ENCODE measurements at places on chromosomes 11 and 22. TPM values are rescaled to one million over a fixed set of nuclear protein-coding genes. Genes with fewer than 3 reads are reported as not detected.

The KCNQ1 gene
- 2.5 TPM for polyA plus RNA-seq

The FAM227A gene
- polyA plus RNA-seq: not detected

The LRRC55 gene
- polyA plus RNA-seq: 6.8 TPM

The TRIM49 gene
- not detected for polyA plus RNA-seq

The CCDC116 gene
- 0.57 TPM for polyA plus RNA-seq
